Bronchial epithelial cell (primary cell): ENCODE measurements at places on chromosomes 2 and 18. TPM values are rescaled to one million over a fixed set of nuclear protein-coding genes. Genes with fewer than 3 reads are reported as not detected.

DNA sequence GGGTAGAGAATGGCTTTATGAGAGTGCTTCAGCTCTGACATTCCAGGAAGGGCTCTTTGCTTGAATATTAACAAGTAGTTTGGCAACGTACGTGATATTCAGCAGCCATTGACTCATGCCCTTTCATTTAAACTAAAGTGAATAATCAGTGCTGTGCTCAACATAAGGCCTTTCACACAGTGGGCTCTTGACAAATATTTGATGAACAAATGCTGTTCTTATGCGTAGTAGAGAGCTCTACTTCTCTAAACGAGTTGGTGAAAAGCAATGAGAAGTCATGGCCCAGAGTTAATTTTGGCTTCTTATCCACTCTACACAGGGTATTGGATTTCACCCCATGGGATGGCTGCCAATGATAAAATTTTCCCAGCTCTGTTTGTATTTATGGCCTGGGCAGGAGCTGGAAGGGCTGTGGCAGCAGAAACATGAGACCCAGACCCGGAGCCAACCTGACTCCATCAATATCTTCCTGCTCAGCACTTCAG, 338.9 kb downstream of the CCDC85A start:
- DNase-seq = peak; percentile 29

UGT1A4 gene
- 0.26 and 2.9 TPM in 2 replicates for total RNA-seq

ABCG5 gene
- total RNA-seq = not detected in 2 replicates

DNA sequence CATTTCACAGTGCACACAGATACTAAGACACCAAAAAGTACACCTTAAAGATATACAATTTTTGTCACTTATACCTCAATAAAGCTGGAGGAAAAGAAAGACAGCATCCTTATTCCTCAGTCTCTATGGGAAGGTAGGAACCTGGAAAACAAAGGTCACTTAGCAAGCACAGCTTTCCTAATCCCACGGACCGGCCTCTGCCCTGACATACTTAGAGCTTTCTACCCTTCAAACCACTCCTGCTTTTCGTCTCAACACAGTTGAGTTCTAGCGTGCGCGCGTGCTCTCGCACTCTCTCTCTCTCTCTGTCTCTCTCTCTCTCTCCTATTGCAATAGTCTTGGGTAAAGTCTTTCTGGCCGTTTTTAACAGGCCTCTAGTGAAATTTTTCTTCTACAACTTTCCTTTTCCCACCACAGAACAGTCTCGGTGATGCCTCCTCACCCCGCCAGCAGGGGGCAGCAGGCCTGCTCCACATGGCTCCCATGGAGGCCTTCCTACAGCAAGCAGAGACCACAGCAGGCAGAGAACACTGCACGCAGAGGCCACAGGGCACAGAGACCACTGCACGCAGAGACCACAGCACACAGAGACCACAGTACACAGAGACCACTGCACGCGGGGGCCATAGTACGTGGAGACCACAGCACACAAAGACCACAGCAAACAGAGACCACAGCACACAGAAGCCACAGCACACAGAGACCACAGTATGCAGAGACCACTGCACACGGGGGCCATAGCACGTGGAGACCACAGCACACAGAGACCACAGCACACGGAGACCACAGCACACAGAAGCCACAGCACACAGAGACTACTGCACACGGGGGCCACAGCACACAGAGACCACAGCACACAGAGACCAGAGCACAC, 106.9 kb downstream of the FBXO15 start:
- DNase-seq = no peak

DNA sequence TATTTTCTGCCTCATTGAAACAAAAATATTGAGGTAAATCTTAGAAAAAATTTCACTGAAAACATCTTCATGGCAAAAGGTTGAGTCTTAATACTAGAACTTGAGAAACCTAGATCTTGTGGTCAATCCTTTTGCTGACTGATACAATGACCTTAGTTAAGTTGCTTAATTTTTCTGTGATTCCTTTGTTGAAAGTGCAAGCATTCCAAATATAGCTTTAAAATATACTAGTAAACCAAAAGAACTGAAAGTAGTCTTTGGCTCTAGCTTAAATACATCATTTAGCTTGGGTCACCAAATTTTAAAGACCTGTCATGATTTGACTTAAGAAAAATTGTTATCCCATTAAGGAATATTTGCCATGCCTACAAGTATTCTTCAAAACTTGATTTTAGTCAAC, 16.7 kb downstream of the BMP10 start:
- no peak for DNase-seq

- DNase-seq = no peak
Observed at GRCh38 chr2:45541450-45541849, 69.6 kb downstream of the SRBD1 start.

MTIF2 gene
- total RNA-seq = 70.0 and 72.1 TPM in 2 replicates

DSG1 gene
- under 0.01 and 0.64 TPM in 2 replicates for total RNA-seq

LINC00305 gene
- not detected in 2 replicates for total RNA-seq

SKOR2 gene
- total RNA-seq = not detected in 2 replicates

CPO gene
- total RNA-seq = 0.13 TPM in 1 of 2 replicates, not detected in the other

- DNase-seq = no peak
Observed at GRCh38 chr18:50030146-50030545, 164.8 kb downstream of the MYO5B start.

DNA sequence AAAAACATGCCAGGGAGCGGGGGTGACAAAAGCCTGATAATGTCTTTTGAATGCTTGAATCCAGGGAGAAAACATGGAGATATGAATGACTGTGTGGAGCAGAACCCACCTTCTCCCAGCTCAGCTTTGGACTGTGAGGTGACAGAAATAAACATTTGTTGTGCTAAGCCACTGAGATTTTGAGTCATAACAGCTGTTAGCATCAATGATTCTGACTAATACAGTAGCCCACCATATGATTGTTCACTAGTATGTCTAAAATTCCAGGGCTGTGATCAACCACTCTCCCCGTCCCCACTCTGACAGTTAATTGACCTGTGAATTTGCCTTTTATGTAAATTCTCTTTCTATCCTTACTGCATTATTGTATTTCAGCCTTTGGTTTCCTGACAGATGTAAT, 69.1 kb downstream of the PDK1 start:
- no peak for DNase-seq

DNA sequence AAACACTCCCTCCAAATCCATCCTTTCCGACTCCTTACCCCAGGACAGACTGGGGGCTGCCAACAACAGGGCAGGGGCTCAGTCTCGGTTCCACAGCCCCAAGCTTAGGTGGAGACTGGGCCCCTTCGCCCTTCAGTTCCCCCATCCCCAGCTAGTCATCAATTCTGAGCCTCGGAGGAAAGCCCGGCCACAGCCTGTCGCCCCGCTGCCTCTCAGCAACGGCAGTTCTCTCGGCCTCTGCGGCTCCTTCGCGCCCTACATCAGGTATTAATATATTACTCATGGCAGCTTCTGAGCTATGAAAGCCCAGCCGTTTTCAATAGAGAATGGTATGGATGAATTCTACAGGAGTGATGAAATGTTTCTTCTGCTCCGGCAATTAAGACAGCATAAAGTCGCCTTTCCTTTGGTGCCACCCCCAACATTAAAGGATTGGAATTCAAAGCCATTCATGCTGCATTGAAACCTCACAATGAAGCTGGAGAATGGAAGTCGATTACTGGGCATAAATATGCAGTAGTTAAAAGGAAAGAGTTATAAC, 2.8 kb downstream of the HDAC4 start:
- no peak for DNase-seq

- no peak for DNase-seq
Observed at GRCh38 chr2:197450465-197450864, 2.9 kb upstream of the COQ10B start.

DNA sequence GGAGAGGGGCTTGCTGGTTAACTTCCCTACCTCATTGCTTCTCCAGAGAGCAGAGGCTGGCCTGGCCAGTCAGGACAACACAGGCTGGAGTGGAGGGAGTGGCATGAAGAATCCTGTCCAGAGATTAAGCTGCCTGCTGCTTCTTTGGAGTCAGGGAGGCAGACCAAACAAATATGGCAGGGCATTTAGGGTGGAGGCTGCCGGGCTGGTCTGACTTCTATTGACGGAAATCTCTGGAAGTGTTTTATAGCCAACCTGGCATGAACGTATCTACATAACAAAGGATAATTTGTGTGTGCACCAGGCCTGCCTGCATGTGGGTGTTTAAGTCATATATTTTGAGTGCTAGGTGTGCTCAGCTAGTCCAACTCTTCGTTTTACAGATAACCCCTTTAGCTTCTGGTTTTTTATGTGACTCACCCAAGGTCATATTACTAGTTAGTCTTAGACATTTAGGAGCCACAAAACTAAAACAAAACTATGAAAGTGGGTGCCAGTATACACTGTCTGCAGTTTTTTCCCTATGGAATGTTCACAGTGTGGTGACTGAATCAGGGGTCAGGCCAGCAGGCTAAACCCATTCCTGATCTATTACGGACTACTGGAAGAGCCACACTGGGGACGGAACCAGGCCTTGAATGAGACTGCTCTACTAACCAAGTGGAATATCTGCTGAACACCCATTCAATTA, 5.5 kb downstream of the NPC1 start:
- no peak for DNase-seq

BMP10 gene
- total RNA-seq = not detected in 2 replicates

DNA sequence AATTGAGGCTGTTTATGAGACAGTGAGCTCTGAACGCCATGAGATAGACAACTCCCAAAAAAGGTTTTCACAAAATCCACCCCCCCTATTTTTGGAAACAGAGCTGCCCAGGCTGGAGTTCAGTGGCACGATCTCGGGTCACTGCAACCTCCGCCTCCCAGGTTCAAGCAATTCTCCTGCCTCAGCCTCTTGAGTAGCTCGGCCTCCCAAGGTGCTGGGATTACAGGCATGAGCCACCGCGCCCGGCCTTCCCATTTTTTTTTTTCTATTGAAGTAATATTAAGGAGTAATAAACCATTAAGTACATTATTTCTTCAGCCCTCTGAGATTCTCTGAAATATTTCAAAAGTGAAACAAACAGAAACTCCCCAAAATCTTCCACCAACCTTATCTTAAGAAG, 252.8 kb upstream of the NETO1 start:
- DNase-seq = no peak

- DNase-seq = no peak
Observed at GRCh38 chr2:8575038-8575833, 106.6 kb upstream of the ID2 start.

DNA sequence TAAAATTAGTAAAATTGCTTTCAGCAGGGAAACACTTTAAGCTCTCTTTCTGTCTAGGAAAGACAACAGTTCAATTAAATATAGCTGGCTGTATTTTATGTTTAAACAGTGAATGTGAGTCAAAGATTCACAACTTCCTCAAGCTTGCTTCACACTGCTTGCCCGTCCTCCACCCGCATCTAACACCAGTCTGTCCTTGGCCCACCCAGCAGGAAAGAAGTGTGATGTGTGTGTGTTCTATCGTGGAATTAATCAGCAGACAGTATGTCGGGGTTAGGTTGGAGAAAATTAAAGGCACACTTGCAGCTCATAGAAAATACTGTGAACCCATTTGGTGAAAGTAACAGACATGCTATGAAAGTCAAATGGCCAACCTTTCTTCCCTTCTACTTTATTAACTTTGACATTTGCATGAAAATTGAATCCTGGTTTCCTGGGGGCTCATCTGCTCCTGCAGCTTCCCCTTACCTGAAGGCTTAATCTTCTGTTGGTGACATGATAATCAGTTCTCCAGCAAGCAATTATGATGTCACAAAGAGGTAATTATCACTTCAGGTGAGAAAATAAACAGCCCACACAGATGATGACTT, 182.0 kb downstream of the UXS1 start:
- no peak for DNase-seq

UGT1A7 gene
- total RNA-seq = 0.53 and 2.2 TPM in 2 replicates

PLB1 gene
- total RNA-seq = 1.5 and 1.6 TPM in 2 replicates

MAP4K4 gene
- 81.1 and 82.2 TPM in 2 replicates for total RNA-seq

SLC14A1 gene
- not detected in 2 replicates for total RNA-seq

ALPP gene
- total RNA-seq = not detected in 2 replicates

GRCh38 chr2:191312662-191313061, 67.5 kb downstream of the MYO1B start:
- peak; percentile 89 for DNase-seq

ICA1L gene
- total RNA-seq = 1.6 and 2.3 TPM in 2 replicates

- no peak for DNase-seq
Observed at GRCh38 chr2:26541401-26542193, 63.7 kb upstream of the OTOF start.

GRCh38 chr2:85187069-85187468, 53.9 kb downstream of the TCF7L1 start:
- DNase-seq = no peak

DNA sequence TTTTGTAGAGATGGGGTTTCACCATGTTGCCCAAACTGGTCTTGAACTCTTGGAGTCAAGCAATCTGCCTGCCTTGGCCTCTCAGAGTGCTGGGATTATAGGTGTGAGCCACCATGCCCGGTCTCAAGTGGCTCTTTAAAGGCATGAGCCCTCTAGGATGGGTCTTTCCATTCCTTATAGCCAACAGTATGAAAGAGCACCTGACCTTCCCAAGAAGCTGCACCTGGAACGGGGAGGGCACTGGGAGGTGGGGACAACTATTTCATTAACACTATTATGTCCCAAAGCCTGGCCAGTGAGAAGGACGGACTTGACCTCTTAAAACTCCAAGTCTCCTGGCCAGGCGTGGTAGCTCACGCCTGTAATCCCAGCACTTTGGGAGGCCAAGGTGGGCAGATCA, 149.7 kb downstream of the ZFP36L2 start:
- no peak for DNase-seq

DNA sequence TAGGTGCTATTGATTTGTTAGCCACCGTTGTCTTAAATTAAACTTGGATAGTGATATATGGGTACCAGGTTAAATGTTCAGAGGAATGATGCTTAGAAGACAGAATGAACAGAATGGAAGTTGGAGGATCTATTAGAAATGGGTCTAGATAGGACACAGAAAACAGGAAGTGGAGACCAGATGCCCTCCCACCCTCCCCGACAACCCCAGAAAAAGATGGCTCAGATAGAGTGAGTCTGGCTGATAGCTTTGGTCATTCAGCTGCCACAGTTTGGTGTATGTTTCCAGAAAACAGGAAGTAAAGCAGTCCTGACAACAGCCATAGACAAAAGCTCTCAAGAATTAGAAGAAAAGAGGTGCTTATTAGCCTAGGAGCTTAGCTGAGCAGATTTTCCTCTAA, 71.5 kb upstream of the DSG1 start:
- no peak for DNase-seq

CDCA7 gene
- 1.4 and 2.4 TPM in 2 replicates for total RNA-seq
